D721Med (cell line): ENCODE measurements at places on chromosomes 16 and 17.

DNA sequence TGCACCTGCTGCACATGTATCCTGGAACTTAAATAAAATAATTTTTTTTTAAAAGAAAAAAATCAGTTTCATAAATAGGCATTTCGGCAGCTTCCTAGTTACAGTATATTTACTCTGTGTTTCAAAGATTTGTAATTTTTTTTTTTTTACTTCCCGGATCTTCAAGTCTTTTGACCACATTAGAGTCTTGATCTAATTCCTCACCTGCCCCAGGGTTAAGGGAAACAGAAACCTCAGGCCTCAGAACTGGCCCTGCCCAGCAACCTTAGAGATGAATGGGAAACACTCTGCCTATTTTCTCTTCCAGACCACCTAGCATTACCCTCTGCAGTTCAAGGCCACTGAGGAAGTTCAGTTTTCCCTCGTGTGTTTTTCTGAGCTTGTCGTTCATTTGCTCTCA, 304.0 kb downstream of the MAF start:
- no peak for DNase-seq

DNA sequence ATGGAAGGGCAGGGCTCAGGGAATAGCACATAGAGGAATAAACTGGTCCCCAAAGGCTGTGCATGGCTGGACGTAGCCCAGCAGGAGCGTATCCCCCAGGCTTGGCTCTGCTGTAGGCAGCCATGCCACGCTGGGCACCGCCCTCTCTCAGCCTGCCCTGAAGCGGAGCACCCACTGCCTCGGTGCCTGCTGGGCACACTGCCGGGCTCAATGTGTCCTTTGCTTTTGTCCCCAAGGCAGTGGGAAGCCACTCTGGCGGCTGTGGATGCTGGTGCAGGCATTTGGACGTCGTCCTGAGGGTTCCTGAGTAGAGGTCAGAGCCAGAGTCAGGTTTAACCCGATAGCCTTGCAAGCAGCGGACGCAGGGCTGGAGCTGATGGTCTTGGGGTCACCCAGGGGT, 141.0 kb downstream of the ENGASE start:
- DNase-seq = no peak

DNA sequence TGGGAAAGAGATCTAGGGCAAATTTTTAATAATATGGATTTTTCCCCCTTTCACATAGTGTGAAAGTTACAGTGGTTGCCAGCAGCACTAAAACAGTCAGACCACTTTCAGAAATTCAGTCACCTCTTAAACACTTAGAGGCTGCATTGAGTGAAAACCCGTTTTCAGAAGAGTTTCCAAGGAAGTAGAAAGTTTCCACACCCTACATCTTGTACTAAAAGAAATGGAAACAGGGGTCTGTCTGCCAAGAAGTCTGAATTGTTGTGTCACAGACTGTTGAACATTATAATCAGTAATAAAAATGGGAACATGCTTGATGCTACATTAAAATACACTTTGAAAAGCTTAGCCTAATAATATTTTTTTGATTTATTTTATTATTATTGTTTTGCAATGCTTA, 278.9 kb upstream of the KCNJ16 start:
- DNase-seq = no peak

- DNase-seq = no peak
Observed at GRCh38 chr17:14205992-14206461, 30.6 kb downstream of the CDRT15 start.

- DNase-seq = no peak
Observed at GRCh38 chr16:66528294-66528693, 21.6 kb downstream of the TK2 start.

DNA sequence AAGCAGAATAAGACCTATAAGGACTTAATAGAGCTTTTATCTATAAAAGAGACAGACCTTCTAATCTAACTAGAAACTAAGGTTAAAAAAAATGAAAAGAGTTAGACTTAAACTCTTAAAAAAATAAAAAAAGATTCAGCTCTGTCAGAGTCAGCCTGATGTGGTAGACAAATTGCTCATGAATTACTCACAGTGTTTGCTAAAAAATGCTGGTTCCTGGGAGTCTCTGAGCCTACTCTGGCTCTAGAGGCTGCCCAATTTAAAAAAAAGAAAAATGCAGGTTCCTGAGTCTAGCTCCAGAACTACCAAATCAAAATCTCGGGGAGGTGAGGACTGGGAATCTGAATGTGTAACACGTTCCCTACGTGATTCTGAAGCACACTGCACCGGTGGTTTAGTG, 18.1 kb downstream of the SOST start:
- no peak for DNase-seq

GRCh38 chr17:8887301-8887700, 19.8 kb upstream of the PIK3R6 start:
- no peak for DNase-seq

GRCh38 chr17:26792486-26792885, 501.4 kb upstream of the WSB1 start:
- no peak for DNase-seq

DNA sequence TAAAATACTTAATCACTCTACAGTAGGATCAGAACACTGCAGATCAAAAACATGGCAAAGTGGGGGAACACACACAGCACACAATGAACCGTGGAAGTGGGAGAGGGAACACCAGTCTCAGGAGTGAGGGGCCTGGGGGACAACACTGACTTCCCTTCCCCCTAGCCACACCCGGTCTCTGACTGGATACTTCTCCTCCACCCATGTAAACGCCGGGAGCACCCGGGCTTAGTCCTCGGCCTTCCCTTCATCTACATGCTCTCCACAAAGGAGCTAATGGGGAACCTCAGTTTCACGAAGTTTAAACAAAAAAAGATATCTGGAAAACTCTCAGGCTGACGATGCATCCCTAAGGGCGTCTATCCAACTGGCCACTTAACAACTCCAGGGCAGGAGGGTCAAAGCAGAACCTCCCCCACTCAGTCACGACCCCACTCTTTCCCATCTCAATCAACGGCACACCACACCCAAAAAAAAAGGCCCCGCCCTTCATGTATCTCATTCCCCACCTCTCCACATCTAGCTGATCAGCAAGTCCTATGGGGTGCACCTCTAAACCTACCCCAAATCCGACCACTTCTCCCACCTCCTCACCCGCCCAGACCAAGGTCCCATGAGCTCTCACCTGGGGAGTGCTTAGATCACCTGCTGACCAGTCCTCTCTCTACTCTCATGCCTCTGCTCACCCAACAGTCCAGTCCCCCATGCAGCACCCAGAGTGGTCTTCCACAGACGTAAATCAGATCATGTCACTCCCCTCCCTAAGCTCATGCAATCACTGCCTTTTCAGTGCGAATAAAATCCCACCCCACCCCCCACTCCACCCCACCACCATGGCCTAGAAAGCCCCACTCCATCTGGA, 7.4 kb downstream of the ZDHHC7 start:
- DNase-seq = no peak

GRCh38 chr17:58402047-58402446, 15.3 kb downstream of the RNF43 start:
- DNase-seq = no peak

GRCh38 chr16:17359788-17360390, 110.9 kb downstream of the XYLT1 start:
- no peak for DNase-seq

GRCh38 chr17:80869481-80870145, 122.0 kb upstream of the CHMP6 start:
- DNase-seq = no peak

GRCh38 chr17:45575126-45575885, 84.8 kb upstream of the PLEKHM1 start:
- DNase-seq = no peak

GRCh38 chr16:2777903-2778629, 986 bp upstream of the ELOB start:
- no peak for DNase-seq

DNA sequence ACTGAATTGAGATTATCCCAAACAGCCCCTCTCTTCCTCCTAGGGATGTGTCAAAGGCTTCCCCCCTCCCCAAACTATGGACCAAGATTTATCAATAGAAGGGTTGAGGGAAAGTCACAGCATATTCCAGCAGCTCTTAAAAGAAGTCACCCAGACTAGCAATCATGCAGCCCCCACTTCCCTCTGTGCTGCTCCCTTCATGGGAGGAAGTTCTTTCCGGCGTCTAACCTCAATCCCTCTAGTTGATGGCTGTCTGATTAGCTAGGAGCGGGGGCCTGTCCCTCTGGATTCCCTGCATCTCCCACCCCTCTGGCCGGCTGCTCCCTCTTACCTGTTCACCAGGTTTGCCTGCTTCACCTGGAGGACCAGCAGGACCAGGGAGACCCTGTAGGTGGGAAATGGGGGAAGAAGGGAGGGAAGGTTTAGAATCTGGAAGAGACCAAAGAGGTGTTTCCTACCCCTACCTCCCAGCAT, 9.2 kb downstream of the COL1A1 start:
- no peak for DNase-seq

DNA sequence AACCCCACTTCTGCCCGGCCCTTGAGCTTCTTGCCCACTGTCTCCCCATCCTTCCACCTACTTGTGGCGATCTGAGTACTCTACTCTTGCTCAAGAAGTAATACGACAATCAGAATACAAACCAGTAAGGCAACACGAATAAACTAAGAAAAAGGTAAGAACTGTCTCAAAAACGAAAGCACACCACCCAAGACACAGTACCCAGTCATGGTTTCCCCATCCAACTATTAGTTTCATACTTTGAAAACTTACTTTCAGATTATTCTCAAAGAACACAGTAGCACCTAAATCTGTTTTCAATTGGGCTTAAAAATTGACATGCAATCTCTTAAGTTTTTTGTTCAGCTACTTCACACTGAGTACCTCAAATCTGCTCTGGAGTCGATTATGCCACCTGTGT, 13.9 kb downstream of the GINS2 start:
- DNase-seq = no peak

DNA sequence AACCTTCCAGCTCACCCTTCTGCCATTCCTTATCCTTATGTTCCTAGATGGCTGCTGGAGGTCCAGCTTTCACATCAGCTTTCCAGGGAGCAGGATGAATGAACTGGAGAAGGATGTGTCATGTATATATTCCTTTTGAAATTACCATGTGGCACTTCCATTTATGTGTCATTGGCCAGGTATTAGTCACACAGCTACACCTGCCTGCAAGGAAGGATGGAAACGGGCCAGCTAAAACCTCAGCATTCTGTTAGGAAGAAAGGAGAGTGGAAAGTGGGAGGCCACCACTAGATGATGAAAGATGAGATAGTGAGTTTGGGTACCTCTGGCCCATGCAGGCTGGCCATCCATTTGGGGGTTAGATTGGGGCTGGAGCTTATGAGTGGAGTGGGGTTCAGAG, 67.5 kb downstream of the KSR1 start:
- DNase-seq = no peak

DNA sequence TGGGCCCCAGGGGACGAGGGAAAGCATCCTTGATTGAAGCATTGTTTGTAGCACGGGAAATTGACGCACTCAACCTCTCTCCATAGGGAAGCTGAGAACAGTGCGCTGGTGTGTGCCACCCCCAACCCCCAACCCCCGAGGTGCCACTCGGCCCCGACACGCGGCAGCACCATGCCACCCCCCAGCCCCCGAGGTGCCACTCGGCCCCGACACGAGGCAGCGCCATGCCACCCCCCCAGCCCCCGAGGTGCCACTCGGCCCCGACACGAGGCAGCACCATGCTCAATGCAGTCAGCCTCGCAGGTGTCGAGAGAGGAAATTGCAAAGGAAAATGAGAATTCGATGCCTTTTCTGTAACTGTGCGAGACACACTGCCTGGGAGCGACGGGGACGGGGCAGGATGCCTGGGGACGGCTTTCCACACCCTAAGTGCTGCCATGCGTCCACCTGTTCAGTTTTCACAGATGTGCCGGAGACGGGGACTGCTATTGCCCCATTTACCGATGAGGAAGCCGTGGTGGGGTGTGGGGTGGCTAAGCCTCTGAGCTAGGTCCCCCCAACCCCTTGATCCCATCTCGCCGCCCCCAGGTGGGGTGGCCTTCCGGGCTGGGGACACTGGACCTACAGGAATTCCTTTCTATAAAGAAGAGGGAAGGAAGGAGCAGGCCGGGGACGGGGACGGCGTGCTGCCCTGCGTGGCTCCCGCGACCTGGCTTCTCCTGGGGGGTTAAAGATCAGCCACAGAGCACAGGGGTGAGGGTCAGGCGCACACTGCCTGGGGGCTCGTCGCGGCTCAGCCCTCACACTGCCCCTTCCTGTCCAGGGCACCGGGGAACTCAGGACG, 9.8 kb downstream of the CBFA2T3 start:
- DNase-seq = no peak

- no peak for DNase-seq
Observed at GRCh38 chr17:72171703-72172667, 51.2 kb downstream of the SOX9 start.

DNA sequence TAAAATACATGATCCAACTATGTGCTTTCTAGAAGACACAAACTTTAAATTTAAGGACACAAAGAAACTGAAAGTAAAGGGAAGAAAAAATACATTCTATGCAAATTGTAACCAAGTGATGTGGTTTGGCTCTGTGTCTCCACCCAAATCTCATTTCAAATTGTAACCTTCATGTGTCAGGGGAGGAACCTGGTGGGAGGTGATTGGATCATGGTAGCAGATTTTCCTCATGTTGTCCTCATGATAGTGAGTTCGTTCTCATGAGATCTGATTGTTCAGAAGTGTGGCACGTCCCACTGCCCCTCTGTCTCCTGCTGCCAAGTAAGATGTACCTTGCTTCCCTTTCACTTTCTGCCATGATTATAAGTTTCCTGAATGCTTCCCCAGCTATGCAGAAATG, 15.0 kb downstream of the OR1A1 start:
- no peak for DNase-seq

GRCh38 chr17:46109603-46110189, 83.5 kb downstream of the KANSL1 start:
- no peak for DNase-seq

DNA sequence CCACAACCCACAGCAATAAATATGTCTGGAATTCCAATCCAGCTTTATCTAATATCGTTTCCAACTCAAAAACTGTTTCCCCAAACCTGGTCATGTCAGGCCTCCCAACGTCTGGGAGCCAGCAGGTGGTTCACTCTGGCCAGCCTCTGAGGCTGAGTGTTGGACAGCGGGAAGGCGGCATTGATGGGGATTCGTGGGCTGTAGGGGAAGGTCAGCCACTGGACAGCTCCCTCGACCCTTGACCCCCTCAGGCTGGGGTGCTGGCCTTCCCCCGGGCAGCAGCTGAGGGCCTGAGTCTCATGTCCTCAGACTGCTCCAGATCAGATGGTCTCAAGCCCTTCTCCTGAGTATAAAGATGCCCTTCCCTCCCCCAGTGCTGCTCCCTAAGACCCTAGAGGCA, 50.2 kb downstream of the SDK2 start:
- DNase-seq = no peak

- DNase-seq = no peak
Observed at GRCh38 chr16:821751-822150, 21.2 kb upstream of the GNG13 start.

GRCh38 chr16:1204933-1205332, 20.1 kb downstream of the TPSG1 start:
- DNase-seq = no peak

GRCh38 chr17:80989586-80989913, 2.1 kb upstream of the CHMP6 start:
- no peak for DNase-seq

DNA sequence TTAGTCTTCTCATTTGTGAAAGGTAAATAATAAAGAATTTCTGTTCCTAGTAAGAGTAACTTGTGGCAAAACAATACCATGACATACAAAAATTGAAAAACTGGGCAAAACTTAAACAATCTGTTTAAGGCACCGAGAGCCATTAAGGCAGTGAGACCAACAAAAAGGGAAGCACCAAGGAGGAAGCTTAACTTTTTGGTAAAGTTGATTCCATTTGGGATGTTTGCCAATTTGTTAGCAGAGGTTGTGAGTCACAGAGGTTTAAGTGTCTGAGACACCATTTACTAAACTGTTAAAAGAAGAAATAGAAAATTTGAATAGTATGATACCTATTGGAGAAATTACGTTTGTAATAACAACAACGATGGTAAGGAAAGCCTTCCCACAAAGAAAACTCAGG, 4.9 kb downstream of the SLC35G3 start:
- DNase-seq = no peak
